NCI-H2171 treated with DMSO at 0.1 percent for 48 hours (cell line): ENCODE measurements at places on chromosomes 16 and 17.

GRCh38 chr16:50280932-50281331 is 14.6 kb downstream of the ADCY7 start:
- DNase-seq, result no peak

DNA sequence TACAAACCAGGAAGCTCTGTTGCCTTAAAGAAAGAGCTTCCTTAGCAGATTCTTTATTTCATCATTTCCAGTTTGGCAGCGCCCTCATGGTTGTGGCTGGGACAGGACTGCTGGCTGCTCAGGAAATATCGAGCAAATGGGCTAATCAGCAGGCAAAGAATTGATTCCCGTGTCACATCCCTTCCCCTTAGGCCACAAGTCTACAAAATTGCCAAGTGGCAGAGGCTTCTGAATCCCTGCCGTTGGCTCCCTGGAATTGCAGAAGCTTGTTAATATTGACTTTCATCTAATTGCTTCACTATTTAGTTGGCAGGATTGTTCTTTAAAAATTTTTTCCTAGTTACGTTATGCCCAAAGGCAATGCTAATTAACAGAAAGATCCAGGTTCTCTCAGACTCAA is 456.3 kb upstream of the ERCC4 start:
- no peak for DNase-seq

DNA sequence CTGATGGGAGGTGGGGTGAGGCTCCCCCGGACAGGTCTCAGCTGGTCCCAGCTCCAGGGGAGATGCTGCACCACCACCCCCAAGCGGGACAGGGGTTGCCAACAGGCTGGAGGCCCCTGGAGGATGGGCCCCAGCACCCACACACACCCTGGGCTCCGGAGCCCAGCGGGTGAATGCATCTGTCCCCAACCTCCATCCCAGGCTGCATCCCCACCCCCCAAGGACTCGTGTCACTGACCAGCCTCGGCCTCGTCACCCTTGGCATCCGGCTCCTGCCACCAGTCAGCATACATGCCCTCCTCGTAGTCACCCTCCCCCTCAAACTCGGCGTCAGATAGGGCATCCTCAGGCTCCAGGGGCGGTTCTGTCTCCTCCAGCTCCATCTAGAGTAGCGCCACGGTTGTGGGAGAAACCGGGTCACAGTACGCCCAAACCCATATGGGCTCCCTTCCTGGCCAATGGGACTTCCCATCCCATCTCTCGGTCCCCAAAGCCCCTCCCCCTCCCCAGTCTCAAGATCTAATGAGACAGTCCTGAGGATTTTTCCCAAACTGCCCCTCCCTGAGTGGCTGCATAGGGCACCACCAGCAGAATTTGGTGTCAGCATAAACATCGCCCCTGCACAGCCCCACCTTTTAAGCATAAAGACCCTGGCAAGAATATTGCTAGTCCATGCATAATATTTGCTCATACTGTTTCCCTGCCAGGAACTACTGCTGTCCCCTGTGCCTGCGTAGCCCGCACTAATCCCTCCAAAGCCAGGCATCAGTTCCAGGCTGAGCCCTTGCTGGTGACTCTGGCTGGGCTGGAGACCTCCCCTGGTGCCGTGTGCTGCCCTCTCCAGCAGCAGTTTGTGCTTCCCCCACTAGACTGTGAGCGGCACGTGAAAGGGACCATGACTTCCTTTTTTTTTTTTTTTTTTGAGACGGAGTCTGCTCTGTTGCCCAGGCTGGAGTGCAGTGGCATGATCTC is 8.4 kb downstream of the P3H4 start:
- DNase-seq, result no peak

GRCh38 chr16:67238806-67239470 is 8.3 kb downstream of the FHOD1 start:
- DNase-seq, result no peak

DNA sequence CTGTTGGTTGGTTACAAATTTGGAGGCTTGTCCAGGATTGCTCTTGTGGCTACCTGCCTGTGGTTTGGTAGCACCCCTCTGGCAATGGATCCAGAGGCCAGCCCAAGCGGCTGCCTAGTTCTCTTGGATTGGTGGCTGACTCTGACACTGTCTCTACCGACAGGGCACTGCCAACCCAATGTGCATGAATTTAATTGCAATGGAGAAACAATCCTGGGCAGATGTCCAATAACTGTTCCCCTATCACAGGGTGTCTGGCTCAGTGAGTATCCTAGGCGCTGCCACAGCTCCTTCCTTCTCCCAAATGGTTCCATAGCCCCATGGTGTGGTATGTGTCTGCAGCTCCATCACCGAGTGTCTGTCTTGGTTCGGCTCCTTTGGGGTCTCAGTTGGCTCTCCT is 19.5 kb downstream of the N4BP1 start:
- DNase-seq, result no peak

DNA sequence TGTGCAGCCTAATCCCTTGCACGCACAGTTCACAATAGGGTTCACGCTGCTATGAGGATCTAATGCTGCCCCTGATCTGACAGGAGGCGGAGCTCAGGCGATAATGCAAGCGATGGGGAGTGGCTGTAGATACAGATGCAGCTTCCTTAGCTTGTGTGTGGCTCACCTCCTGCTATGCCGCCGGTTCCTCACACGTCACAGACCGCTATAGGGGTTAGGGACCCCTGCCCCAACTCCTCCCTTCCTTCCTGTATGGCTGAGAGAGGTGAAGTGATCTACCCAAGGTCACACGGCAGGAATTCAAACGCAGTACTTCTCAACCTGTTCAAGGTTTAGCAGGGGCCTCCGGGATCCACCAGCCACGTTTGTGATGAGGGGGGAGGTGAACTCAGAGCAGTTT is 13.4 kb upstream of the PLLP start:
- DNase-seq, result no peak

- DNase-seq, result peak; percentile 28
These were observed 3.5 kb downstream of the FMNL1 start for GRCh38 chr17:45225051-45225700.

DNA sequence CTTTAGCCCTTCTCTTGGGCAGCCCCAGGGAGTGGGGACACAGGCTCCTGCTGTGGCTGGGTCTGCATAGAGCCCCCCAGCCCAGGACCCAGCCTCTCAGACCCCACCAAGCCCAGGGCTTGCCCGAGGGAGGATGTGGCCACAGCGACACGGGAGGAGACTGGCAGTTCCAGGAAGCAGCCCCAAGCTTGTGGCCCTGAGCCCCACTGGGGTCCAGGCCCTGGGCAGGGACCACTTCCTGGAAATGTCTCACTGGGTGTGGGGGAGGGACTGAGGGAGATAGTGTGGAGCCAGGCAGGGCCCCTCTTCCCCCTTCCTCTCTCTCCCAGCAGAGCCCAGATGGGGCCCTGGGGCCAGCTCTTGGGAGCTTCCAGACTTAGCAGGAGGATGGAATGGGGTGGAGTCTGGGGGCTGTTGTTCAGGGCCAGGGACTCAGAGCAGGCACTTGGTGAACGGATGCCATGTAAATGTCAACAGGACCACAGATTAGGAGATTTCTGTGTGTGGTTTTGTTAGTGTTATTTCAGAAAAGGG is 35.3 kb downstream of the ADGRG5 start:
- DNase-seq, result no peak

DNA sequence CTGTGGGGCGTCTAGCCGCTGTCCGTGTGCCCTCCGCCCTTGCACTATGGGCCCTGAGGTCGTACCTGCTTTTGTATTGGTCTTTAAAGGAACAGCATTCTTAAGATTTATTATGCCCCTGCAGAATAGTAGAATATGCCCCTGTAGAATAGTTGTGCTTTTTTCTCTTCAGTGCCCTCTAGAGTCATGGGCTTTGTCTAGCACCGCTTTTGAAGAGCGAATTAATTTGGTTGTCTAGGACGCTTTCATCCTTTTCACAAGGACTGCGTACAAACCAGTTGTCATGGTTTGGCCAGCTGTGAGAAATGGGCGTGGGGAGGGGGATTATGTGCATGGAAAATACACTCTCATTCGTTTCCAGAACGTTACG is 621 bp downstream of the CEP95 start:
- peak; percentile 76 for DNase-seq

GRCh38 chr16:84509032-84509950 is 4.8 kb upstream of the MEAK7 start:
- no peak for DNase-seq

DNA sequence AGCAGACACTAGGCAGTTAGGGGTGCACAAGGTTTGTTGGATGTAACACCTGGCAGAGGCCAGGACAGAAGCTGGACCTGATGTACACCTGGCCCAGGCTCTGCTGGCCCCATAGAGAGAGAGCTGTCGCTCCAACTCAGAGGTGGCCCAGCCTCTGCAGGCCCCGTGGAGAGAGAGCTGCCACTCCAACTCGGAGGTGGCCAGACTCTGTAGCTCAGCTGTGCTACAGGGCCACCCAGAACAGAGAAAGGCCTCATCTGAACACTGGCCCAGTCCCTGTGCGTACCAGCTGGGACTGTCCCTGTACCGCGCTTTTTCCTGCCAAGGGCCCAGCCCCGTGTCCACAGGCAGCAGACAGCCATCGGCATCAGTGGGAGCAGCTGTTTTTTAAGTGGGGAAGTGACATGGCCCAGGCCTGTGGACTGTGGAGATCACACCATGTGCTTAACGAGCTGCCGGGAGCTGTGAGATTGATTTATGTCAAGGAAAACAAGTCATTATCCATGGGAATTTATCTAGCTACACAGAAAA is 176.4 kb upstream of the CHMP6 start:
- no peak for DNase-seq

DNA sequence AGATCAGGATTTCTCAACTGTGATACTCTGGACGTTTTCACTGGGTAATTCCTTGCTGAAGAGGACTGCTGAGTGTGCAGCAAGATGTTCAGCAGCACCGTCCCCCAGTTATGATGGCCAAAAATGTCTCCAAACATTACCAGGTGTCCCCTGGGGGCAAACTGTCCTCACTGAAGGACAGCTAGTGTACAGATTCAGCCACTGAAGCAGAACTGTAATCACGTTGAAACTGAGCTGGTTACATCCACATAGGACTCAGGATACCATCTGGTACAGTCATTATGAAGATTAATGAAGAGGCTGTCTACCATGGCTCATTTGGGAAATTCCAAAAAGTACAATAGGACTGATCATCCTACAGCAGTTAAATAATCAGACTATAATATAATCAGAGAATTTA is 43.3 kb upstream of the GINS3 start:
- DNase-seq, result peak; percentile 91

- no peak for DNase-seq
These were observed 29.5 kb downstream of the RNF213 start for GRCh38 chr17:80290156-80290555.

DNA sequence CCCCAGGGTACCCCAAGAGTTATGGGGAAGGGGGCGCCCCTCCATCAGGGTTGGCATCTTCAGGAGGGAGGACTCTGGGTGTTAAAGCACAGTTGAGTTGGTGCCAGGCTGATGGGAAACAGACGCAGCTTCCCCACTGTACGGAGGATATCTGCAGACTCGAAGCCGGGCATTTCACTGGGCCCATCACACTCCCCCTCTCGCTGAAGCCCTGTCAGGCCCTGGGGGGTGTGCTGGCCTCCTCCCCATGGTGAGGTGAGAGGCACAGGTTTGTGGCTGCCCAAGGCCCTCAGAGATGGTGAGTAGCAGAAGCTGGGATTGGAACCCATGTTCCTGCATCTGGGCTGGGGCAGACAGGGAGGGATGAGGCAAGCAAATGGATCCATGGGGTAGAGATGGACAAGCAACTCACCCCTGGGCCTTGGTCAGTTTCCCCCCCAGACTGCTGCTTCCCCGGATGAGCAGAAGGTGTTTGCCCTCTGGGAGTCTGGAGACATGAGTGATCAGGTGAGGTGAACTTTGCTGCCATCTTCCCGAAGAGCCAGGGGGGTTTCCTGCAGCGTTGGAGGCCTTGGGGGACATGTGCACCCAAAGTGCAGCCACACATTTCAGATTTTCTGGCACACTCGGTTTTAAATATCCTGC is 31.0 kb downstream of the POLR3E start:
- DNase-seq, result no peak

DNA sequence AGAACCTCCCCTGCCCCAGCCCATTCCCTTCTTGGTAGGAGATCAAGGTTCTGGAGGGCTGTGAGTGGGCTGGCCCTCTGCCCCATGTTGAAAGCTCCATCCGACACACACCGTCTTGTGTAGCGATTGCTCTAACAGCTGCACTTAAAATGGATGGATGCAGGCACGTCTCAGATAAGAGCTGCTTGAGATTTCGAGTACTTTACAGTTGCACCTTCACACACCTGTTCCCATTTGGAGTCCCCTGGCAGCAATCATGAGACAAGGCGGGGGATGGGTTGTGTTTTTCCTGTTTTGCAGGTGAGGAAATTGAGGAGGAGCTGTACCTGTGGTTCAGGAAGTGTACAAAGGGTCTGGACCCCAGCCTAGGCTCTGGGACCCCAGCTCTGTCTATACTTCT is 25.6 kb upstream of the TAC4 start:
- DNase-seq, result peak; percentile 83

- no peak for DNase-seq
These were observed 2.8 kb downstream of the KRT10 start for GRCh38 chr17:40819528-40820125.

GRCh38 chr16:17278988-17279387 is 191.8 kb downstream of the XYLT1 start:
- no peak for DNase-seq

DNA sequence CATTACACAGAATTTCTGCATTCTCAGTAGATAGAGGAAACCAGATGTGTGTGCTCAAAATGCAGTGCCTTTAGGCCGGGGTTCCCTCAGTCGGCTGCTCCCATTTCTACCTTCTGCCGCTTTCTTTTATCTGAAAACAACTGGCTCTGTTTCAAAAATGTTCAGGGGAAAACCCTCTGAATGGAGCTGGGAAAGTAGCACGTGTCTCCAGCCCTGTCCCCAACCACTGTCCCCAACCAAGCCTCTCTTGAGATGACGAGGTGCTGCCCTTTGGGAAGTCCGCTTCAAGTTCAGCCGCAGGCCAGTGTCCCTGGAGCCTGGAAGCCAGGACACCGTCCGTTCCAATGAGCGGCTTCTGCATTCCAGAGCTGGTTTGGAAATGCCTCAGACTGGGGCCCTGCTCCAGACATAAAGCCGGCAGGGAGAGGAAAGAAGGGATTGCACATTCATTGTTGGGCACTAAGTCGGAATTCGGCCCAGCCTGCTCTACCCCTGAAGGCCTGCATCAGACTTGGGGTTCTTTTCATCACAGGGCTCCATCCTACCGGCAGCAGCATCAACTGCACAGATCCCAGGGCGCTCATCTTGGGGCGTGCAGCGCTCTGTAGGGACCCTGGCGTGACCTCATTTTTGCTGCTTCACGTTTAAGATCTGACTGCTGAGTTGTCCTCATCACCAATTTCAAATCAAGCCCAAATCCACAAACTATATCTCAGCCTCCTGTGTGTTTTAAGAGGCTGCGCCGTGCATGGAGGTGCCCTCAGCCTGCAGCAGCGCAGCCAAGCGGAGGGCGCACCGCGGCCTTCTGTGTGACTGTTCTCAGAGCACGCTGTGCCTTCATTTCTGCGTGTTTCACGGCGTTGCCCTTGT is 111.3 kb downstream of the BANP start:
- DNase-seq, result no peak

- no peak for DNase-seq
These were observed 182.9 kb downstream of the MAF start for GRCh38 chr16:79417601-79418008.

- no peak for DNase-seq
These were observed 401.5 kb downstream of the SLC39A11 start for GRCh38 chr17:72691017-72691416.
